ENCODE measurements at places on chromosomes 3 and 15.

- DNase-seq = no peak
These were observed 9.2 kb downstream of the FAM162A start for GRCh38 chr3:122392868-122393844.

- DNase-seq = no peak
These were observed 6.7 kb upstream of the LTF start for GRCh38 chr3:46471371-46471914.

- no peak for DNase-seq
These were observed 30.5 kb upstream of the ATP13A3 start for GRCh38 chr3:194517333-194517732.

- DNase-seq = no peak
These were observed 49.1 kb downstream of the NR1I2 start for GRCh38 chr3:119831022-119831421.

GRCh38 chr3:127829537-127829936 is 7.2 kb upstream of the MGLL start:
- no peak for DNase-seq

GRCh38 chr15:73941871-73942635 is 15.8 kb downstream of the LOXL1 start:
- DNase-seq = no peak

GRCh38 chr3:179927191-179927590 is 109.5 kb downstream of the PEX5L start:
- DNase-seq = no peak

GRCh38 chr15:77384589-77385359 is 35.1 kb downstream of the PEAK1 start:
- DNase-seq = no peak

- DNase-seq = no peak
These were observed 467 bp downstream of the PIF1 start for GRCh38 chr15:64824929-64825430.

DNA sequence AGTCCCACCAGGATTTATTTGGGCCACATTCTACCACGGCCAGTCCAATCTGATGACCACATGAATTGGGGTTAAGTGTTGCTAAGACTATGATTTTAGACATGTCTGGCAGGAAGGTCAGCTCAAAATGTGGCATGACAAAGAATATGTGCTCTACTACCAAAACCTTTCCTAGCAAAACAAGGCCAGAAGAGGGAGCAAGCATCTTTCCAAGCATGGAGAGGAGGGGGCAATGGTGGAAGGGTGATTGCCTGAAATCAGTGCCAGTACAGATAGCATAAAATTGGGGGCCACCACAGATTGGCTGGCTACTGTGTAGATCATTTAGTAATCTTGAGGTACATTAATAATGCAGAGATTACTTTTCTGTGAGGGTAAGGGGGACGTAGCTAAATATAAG is 43.2 kb downstream of the TMEM39A start:
- no peak for DNase-seq

DNA sequence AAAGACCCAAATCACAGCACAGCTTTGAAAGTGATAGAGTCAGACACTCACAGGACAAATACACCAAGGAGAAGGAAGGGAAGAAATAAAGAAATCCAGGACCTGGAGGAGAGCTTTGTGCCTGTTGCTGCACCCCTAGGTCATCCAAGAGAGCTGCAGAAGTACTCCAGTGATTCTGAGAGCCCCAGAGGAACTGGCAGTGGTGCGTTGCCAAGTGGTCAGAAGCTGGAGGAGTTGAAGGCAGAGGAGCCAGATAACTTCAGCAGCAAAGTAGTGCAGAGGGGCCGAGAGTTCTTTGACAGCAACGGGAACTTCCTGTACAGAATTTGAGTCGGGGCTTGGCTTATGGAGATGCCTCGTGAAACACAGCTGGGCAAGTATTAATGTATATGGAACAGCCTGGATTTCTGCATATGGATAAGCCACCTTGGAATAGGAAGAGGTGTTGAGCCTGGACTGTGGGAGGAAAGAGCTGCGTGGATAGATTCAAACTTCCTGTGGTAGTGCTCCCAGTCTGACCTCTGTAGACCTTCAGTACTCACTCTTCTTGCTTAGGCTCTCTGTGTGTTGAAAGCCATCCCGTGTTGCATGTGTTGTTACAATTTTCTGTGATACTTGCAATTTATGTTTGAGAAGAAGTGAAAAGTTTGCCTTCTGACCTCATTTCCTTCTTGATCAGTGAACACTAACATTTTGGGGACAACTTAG is 6.1 kb downstream of the NGRN start:
- no peak for DNase-seq

DNA sequence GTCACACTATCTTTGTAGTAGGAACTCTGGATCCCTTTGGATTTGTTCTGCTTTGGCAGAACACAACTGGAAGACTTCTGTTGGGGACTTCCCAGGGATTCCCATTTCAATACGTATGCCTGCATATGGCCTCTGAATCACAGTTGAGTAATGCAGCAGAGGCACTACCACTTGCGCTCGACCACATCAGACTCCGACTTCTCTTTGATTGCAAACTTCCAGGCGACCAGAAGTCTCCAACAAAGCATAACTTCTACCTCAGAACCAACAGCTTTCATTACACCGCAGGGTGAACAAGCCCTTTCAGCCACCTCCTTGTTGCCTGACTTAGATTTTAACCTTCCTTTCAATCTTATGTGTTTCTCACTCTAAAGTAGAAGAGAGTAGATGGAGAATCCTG is 924.4 kb downstream of the IGSF11 start:
- no peak for DNase-seq

DNA sequence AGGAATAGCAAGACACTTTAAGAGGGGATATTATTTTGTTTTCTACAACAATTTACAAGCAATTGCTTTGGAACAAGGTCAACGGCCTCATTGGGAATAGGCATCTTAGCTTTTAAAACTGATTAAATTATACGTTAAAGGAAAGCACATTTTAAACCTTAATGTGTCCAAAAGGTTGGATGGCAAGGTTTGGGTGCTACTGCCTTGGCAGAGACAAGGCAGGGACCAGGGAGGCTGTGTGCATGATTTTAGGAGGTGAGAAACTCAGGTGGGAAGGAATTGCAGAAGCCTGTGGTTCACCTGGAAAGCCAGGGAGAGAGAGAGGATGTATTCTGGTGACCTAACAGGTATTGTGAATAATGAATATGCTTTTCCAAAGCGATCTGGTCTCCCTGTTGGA is 54.3 kb downstream of the TGFBR2 start:
- no peak for DNase-seq

- DNase-seq = no peak
These were observed 1.4 kb downstream of the AEN start for GRCh38 chr15:88622605-88622975.

DNA sequence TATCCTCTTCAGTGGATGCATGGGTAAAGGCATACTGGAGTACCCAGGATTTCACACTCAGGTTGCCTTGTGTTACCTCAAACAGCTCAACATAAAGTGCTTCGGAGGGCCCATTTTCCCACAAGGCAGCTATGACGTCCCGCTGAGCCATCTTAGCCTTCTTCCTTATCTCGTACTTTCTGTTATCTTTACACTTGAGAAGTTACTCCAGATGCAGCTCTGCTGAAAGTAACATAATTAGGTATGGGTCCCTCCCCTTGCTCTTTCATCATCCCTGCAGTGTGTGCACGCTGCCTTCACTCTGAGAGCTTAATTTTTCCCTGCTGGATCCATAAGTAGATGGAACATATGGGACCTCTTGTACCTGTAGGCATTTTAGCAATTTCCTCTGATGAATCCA is 410.3 kb downstream of the AGBL1 start:
- no peak for DNase-seq

- no peak for DNase-seq
These were observed 70.5 kb downstream of the LRTM1 start for GRCh38 chr3:54857343-54857742.

- DNase-seq = no peak
These were observed 877.3 kb downstream of the MCTP2 start for GRCh38 chr15:95108673-95109072.

DNA sequence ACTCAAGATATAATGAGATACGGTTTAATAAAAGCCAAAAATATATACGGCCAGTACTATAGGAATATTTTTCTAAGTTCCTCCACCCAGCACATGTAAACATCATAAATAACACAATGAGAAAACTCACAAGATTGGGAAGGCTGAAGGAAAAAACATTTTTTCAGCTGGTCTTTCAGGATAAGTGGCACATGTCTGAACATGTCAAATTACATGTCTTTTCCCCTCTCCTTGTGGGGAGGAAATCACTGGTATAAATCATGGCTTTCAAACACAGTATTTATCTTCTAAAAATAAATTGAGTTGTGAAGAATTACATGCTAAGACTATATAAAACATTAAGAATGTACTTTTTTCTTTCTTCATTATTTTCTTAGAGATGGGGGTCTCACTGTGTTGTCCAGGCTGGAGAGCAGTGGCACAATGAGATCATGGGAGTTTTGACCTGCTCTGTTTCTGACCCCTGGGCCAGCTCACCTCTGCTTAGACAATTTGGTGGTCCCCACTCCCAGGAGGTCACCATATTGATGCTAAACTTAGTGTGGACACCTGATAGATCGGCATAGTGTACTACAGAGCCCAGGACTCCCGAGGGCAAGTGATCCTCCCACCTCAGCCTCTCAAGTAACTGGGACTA is 32.8 kb downstream of the ETV5 start:
- no peak for DNase-seq
